ENCODE measurements at places on chromosomes 12 and 14.

GRCh38 chr14:97707603-97708002, 910.4 kb downstream of the VRK1 start:
- DNase-seq, result no peak

GRCh38 chr14:99254328-99255009, 17.5 kb downstream of the BCL11B start:
- no peak for DNase-seq

DNA sequence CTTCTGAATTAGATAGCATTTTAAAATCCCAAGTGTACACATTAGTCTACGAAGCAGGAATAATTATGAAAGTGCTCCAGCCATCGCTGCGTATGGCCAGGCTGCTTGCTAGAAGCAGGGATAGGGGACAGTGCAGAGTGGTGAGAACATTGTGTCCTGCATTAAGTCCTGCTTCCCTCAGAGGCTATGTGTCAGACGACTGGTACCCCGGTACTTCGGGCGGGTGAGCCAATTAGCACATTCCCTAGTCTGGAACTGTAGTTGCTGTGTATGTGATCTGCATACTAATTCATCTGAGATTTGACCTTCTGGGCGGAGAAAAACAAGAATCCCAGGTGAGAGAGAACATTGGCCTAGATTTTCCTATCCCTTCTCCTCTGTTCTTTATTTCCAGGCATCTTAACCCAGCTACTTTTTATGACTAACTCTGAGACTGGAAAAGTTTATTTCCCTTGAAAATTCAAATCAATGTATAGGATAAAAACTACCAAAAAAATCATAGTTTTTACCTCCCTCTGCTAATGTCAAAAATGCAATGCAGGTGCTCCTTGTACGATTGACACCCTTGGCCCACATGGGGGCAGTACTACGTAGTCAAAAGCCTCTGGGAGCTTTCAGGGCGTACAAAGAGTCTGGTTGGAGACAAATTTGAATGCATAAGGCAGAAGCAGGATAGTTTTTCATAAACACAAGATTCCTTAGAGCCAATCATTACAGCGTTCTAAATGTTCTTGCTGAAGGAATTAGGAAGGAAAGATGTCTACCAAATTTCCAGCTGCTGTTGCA, 764.3 kb downstream of the NOVA1 start:
- no peak for DNase-seq

GRCh38 chr14:93155667-93156066, 29.0 kb downstream of the MOAP1 start:
- no peak for DNase-seq

DNA sequence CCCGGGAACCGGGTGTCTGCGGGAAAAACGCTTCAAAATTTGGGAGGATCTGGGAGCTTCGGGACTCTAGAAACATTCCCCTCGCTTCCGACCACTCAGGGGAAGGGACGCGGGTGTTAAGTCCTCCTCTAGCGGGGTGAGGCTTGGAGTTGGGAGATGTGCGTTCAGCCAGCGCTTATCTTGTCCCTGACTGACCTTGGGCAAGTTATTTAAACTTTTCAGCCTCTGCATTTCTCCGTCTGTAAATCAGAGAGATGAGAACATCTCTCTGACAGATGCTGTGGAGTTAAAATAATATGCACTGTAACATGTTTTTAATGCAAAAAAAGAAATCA, 76.9 kb upstream of the ANO4 start:
- no peak for DNase-seq

GRCh38 chr12:130830246-130830551, 8.9 kb downstream of the STX2 start:
- no peak for DNase-seq

DNA sequence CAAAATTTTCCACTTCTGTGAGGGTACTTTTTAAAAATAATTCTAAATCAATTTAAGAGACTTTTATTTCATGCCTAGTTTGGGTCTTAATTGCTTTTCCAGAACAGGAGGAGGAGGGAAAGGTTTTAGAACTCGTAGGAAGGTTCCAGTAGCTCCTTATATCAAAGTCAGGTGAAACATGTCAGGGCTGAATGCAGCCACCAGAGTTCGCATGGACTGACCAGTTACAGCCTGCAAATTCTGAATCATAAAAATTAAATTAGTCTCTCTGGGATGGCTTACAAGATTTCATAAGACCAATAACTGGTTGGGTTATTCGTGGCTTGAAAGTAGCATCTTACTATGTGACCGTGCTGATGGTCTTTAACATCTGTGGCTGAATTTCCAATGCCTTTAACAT, 397 bp downstream of the BDKRB1 start:
- DNase-seq, result no peak

- DNase-seq, result no peak
Measured at GRCh38 chr14:88303041-88303440, 20.0 kb downstream of the KCNK10 start.

- no peak for DNase-seq
Measured at GRCh38 chr12:57836442-57837375, 9.8 kb downstream of the CTDSP2 start.

GRCh38 chr12:31035226-31035625, 38.4 kb upstream of the DDX11 start:
- DNase-seq, result no peak

DNA sequence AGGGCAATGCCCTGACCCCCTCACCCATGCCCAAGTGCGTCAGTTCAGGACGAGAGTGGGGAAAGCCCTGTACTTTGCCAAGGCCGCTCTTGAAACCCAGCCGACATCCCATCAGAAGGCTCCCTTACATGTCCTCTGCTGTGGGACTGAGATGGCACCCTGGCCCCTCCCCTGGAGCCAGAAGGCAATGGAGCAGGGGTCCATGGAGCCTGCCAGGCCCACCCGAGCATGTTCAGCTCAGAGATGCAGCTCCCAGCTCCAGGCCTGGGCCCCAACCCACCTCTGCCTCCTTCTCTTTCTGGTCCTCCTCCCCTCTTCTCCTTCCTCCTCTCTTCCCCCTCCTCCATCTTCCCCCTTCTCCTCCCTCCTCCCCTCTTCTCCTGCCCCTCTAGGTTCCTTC, 95.5 kb downstream of the PAPOLA start:
- DNase-seq, result no peak

- no peak for DNase-seq
Measured at GRCh38 chr12:29164477-29165393, 15.7 kb downstream of the FAR2 start.

DNA sequence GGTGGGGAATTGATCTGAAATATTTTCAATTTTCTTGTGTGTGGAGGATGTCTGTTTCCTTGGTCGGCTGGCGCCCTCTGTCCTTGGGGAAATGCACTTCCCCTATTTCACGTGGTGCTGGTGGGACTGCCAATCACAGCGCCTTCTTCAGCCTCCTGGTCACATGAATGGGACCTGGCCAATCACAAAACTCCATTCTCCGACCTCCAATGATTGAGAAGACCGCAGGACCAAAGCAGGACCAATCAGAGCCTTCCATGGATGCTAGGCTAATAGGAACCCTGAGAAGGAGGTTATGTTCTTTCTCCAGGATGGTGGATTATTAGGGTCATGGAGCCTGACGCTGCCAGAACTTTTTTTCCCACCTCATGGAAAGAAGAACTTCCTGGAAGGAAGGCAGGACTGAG, 188.7 kb downstream of the TTC8 start:
- no peak for DNase-seq

- DNase-seq, result no peak
Measured at GRCh38 chr12:104250366-104251125, 35.0 kb downstream of the TXNRD1 start.

DNA sequence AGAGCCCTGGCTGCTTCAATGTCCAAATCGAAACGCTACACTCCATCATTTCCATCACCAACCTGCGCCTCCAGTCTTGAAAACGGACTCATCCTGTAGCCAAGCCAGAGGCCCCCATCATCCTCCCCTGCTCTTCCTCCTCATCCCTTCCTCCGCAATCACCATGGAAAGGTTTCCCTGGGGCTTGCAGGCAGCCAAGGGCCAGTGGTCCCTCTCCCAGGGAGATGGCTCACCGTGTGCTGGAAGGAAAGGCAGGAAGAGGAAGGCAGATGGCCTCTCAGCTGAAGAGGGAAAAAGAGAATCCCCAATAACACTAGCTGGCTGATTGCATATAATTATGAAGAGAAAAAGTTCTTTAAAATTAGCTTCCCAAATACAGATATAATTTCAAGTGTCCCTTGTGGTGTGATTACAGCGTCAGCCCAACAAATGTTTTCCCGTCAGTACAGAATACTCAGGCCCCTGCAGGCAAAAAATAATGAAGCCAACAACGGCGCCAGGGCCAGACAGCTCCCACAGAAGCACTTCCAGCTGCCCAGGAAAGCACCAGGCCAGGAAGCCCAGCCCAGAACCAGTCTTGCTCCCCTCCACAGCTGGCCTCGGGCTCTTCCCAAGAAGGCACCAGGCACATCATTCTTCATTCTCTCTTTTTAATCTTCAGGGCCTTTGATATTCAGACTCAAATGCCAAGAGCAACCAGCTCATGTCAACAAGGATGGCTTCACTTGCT, 24.7 kb downstream of the ITPK1 start:
- no peak for DNase-seq

- DNase-seq, result no peak
Measured at GRCh38 chr12:75724928-75725312, 213.5 kb upstream of the KRR1 start.

DNA sequence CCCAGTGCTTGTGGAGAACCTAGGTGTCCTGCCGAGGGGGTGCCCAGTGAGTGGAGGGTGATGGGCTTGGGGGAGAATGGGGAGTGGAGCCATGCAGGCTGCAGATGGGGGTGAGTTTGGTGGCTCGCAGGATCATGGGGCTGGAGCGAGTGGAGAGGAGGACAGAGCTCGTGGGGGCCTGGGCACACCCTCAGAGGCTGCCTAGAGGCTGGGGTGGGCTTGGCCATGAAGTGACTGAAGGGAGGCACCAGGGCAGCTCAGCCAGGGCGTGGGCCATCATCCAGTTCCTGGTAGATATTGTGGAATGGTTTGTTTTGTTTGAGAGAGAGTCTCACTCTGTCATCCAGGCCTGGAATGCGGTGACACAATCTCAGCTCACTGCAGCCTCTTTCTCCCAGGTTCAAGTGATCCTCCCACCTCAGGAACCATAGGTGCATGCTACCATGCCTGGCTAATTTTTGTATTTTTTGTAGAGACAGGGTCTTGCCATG, 43.4 kb upstream of the AMN start:
- DNase-seq, result no peak

DNA sequence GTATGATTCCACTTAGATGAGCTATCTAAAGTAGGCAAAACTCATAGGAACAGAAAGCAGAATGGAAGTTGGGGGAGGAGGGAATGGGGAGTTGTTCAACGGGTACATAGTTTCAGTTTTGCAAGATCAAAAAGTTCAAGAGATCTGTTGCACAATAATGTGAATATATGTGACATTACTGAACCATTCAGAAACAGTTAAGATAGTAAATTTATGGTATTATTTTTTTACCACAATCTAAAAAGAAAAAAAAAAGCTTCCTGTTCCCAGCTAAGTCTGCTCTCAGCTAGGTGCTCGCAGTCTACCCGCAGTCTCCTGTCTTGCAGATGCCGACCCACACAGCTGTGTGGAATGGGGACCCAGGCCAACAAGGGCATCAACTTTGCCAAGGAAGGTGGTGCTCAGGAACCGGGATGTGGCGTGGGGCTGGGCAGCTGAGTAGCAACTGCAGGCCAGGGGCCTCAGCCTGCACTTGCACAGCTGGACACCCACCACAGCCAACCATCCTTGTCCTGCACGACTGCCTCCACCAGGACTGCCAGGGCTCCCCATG, 15.3 kb upstream of the ANO6 start:
- DNase-seq, result no peak

DNA sequence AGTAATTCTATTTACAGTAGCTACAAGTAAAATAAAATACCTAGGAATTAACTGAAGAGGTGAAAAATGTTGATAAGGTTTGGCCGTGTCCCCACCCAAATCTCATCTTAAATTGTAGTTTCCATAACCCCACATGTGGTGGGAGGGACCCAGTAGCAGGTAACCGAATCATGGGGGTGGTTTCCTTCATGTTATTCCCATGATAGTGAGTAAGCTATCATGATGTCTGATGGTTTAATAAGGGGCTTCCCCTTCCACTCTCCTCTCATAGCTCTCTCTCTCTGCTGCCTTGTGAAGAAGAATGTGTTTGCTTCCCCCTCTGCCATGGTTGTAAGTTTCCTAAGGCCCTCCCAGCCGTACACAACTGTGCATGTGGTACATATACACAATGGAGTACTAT, 1170.7 kb downstream of the BCL11B start:
- no peak for DNase-seq

- no peak for DNase-seq
Measured at GRCh38 chr12:43675048-43675904, 83.3 kb downstream of the PUS7L start.
